ENCODE measurements at places on chromosomes 16 and 17.

- no peak for DNase-seq
Measured at GRCh38 chr17:49992191-49992932, 2.7 kb downstream of the DLX3 start.

- peak; percentile 1 for DNase-seq
Measured at GRCh38 chr17:41024697-41025096, 2.3 kb downstream of the KRTAP1-5 start.

DNA sequence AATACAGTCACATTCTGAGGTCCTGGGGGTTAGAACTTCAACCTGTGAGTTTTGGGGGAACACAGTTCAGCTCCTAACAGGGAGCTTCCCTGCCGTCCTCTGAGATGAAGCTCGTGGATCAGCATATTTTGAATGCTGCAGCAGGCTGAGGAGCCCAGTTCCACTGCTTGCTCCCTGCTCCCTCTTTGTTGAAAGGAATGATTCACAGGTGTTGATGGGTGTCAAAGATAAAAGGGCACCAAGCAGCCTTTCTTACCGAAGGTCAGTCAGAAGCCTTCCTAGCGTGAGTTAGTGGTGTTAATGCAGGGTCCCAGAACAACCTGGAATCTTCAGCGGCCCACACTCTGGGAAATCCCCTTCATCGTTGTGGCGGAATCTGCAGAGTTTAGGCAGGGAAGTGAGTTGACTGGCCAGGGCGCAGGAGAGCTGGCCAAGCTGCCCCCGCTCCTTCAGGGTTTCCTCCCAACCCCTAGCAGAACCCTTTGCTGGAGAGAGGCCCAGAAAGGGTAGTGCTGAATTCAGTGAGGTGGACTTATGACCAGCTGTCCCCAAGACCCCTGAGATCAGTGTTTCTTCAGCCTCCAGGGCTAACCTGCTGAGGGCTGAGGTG, 114.8 kb downstream of the GNAO1 start:
- no peak for DNase-seq

GRCh38 chr16:56860226-56861020, 4.6 kb upstream of the SLC12A3 start:
- DNase-seq = peak; percentile 81

DNA sequence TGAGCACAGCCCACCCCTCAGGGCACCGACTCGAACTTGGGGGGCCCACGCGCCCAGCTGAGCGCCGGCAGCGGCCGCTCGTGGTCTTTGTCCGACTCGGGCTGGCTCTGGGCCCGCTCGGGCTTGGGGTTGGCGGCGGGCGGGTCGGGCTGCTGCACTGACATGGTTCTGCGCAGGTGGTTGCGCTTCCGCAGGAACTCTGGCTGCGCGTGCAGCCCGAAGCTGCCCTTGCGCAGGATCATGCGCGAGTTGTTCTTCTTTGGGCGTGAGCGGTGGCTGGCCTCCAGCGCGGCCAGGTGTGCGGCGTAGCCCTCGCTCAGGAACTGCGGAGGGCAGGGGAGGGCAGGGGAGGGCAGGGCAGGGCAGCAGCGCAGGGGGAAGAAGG, 11.1 kb downstream of the PIMREG start:
- DNase-seq = no peak

DNA sequence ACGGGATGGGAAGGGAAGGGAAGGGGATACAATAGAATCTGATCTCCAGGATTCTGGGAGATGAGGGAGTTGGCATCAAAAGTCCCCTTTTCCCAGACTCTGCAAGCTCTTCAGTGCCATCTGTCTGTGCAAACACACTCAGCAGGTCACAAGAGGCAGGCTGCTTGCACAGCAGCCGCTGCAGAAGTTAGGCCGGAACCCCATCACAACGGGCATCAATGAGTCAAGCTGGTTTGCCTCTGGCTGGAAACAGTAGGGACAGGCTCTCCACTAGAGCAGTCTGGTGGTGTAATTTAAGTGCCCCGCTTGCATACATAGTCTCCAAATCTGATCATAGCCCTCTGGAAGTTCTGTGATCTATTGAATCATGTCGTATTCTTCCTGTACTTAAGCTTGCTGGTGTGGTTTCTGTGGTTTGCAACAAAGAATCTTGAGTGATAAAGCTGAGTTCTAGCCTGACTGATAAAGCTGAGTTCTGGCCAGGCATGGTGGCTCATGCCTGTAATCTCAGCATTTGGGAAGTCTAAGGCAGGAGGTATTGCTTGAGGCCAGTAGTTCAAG, 33.7 kb upstream of the KDM8 start:
- DNase-seq = peak; percentile 82

GRCh38 chr17:73855720-73856333, 211.6 kb upstream of the SDK2 start:
- DNase-seq = peak; percentile 52

DNA sequence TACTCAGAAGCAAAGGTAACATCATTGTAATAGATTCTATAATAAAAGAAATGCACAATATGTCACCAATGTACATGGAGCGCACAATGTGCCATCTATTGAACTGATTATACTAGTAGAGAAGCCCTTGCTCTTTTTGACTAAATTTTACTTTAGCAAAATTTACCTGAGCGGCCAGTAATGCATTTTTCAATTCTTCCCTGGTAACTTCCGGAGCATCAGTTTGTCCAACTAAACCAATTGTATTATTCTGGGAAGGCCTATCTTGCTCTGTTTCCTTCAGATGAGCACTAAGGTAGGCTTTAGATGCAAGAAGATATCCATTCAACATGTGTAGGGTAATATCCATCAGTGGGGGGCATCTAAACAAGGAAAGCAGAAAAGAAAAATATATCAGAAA, 8.8 kb upstream of the BRIP1 start:
- DNase-seq = no peak

DNA sequence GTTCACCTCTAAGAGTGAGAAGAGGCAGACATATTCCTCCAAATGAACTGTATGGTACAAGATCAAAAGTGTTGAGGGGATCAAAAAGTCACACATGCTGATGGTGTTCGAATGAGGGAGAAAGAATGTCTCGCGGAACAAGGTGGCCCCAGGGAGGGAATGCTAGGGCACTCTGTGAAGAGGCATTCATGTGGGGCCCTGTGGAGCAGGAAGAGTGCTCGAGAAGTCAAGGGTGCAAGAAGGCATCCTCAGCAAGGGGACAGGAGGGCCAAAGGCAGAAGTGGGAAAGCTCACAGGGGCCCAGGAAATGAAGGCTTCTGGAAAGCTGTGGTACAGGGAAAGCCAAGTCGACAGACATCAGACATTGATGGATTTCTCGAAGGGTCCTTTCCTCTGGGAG, 6.1 kb upstream of the MYH3 start:
- DNase-seq = no peak

- peak; percentile 40 for DNase-seq
Measured at GRCh38 chr16:30901201-30902028, 5.0 kb downstream of the CTF1 start.

DNA sequence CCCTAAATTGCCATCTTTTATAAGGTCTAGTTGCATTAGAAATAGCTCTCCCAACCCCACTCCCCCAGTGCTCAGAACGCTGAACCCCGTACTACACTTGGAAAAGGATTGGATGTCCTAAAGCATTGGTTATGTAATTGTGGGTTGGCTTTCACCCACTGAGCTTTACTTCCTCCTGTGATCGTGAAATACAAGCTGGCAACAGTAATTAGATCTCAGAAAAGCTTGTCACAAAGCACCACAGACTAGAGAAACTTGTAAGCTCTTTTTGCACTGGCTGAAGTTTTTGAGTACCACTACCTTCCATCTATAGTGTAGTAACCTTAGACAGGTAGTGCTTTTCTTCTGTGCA, 54.4 kb downstream of the SIAH1 start:
- DNase-seq = peak; percentile 60
